ENCODE measurements at places on chromosomes 3 and 15. TPM values are rescaled to one million over a fixed set of nuclear protein-coding genes. Genes with fewer than 3 reads are reported as not detected.

- DNase-seq, result no peak
Measured at GRCh38 chr3:195806916-195807231, 4.9 kb downstream of the MUC4 start.

DNA sequence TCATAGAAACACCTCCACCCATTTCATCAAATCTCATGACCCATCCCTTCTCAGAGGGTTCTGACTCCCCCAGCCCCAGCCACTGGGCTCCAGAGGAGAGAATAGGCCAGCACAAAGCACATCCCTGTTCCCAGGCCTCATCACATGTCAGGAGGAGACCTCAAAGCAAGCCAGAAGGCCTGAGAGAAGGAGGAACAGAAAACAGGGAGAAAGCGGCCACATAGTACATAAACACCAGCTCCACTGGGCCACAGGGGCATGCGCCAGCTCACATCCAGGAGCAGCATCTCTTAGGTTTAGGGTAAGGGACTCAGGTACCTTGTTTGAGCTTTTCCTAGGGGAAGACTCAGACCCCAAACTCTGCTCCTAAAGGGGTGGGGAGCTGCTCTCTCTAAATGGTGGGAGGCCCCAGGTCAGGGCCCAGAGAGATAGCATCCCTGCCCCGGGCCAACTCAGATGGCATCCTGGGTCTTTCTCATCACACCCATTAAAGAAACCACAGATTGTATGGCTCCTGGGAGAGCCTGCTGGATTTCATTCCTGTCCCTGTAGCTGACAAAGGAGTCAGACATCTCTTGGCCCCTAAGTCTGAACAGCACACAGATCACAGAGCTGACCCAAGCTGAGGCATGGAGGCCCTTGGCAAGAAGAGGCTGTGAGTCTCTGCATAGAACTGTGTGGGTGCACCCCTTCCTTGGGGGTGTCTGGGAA is 2.5 kb downstream of the SHF start:
- DNase-seq, result no peak

- no peak for DNase-seq
Measured at GRCh38 chr3:40763807-40764206, 239.0 kb downstream of the ZNF621 start.

DNA sequence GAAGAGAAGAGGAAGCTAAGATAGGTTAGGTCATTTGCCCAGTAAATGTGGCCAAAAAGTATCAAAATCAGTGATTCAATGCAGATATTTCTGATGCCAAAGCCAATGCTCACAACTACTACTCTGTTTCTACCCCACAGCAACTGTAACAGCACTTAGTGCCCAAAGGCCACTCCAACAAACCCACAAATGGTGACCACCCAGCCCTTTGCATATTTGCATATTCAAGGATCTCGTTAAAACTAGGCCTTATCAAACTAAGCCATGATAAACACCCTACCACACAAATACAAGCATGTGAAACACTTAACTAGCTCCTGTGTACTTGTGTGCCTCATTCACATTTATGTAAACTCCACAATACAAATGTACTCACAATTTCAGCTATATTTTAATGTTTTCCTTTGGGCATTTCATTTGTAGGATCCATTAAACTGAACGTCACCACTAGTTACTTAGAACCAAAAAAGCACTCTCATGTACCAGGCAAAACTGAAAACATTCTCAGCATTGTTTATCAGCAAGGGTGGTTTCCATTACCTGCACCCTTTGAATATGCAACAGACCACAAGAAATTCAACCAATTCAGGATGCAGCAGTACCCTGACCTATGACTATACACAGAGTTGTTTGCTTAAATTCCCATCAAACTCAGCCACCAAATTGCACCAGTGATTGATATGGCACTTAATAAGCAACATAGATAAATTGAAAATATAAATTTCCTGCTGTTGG is 111.2 kb upstream of the STT3B start:
- no peak for DNase-seq

DNA sequence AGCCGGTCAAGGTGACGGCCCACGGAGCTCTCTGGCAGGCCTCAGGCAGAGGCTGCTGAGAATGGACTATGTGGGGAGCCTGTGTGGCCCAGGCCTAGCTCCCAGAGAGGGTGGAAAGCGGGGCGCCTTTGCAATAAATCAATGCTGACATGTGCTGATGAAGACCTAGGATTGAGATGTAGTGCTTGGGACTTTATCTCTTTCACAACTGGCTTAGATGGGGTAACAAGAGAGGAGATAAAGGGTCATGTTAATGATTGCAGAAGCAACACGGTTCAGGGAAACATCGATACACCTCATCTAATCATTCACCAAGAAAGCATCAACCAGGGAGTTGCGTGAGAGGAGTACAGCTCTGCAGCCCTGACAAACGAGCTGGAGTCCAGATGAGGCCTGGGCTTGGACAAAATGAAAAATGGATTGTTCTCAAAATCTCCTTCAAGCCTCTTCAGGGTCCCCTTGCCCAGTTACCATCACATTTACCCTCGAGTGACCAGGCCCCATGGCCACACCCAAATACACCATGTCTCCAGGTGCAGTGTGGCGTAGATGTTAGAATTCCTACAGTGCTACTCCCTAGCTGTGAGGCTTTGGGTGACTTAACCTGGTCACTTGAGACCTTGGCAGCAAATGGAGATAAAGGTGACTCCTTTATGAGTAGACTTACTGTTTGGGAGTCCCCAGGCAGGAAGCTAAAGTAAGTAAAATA is 146.4 kb upstream of the LIPC start:
- DNase-seq, result no peak

DNA sequence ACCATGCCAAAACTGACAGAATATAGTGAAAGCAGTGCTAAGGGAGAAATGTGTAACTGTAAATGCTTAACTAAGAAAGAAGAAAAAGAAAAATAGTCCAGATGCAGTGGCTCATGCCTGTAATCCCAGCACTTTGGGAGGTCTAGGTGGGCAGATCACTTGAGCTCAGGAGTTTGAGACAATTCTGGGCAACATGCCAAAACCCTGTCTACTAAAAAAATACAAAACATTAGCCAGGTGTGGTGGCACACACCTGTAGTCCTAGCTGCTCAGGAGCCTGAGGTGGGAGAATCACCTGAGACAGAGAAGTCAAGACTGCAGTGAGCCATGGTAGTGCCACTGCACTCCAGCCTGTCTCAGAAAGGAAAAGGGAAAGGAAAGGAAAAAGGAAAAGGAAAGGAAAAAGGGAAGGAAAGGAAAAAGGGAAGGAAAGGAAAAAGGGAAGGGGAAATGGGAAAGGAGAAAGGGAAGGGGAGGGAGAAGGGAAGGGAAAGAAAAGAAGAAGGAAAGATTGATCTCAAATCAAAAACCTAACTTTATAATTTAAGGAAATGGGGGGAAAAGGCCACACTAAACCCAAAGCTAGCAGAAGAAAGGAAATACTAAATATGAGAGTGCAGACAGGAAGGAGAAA is 20.3 kb downstream of the C3orf33 start:
- DNase-seq, result no peak

DNA sequence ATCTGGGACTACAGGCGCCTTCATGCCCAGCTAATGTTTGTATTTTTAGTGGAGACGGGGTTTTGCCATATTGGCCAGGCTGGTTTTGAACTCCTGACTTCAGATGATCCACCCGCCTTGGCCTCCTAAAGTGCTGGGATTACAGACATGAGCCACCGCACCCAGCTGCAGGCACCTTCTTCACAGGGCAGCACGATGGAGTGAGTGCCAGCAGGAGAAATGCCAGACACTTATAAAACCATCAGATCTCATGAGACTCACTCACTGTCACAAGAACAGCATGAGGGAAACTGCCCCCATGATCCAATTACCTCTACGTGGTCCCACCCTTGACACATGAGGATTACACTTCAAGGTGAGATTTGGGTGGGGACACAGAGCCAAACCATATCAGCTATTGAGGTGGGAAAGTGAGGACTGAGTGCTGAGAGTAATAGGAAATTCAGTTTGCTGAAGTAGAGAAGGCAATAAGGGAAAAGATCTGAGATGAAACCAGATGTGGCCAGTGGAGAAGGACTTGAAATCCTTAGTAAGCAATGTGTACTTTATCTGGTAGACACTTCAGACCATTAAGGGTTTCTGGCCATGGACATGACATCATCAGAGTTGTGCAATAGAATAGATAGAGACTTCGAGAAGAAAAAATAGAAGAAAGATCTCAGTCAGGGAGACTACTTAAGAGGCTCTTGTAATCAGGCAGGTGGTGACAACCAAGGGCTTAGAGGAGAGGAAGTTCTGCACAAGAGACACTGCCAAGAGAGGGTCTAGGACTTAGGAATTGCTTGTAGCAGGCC is 18.1 kb upstream of the ATP13A5 start:
- no peak for DNase-seq

GRCh38 chr15:63301088-63301487 is 23.7 kb downstream of the APH1B start:
- no peak for DNase-seq

GRCh38 chr15:62779036-62779770 is 263.3 kb upstream of the TPM1 start:
- peak; percentile 78 for DNase-seq

DNA sequence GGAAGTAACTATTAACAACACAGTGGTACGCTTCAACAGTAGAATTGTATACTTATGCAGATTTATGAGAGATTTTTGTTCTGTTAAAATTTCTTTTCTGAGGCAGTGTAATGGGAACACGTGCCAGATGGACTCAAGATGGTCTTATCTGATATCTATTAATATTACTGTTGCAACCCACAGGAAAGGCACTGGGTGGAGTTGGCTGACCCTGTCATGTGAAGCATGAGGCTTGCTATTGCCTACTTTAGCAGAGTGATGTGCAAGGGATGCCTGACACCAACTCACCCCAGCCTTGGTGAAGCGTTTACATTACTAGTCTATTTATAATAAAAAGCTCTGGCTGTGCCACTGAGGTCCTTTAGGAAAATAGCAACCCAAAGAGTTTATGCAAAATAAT is 19.8 kb upstream of the ARNT2 start:
- no peak for DNase-seq

DNA sequence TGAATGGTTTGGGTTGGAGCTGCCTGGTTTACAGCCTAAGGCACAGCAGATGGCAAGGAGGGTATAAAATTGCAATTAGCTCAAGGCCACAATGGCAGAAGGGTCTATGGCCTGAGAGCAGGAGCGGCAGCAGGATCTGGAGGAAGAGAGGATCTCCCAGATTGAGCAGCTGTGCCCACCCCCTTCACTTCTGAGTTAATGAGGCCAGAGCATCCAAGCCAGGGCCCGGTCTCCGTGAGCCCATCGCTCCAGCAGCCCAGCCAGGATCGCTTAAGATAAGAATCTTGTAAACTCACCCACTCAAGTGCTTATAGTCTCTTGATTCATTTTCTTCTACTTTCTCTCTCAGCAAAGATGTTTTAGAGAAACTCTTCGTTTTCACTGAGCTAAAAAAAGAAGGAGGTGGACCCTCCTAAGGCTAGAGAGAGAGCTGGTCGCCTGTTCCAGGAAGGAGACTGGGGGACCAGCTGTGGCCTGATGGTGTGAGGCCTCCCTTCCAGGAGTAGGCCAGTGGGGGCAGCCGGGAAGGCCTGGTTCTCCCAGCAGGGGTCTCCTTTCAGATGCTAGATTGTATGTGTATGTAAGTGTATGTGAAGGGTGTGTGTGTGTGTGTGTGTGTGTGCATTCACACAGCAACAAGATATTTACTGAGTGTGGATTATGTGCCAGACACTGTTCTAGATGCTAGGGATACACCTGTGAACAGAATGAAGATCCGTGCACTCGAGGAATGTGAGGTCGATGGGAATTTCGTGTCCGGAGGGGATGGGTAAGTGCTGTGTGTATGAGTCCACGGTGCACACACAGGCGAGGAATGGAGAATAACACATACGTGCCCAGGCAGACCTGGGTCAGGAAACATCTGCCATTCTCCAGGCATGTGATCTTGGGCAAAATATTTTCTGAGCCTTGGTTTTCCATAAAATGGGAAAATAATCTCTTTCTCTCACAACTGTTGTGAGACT is 18.6 kb downstream of the MAGEF1 start:
- no peak for DNase-seq

Gene NDN
- total RNA-seq, result 40.1 TPM

Gene HTR3D
- not detected for total RNA-seq

Gene MUC13
- total RNA-seq, result not detected

Gene CSPG4
- 12.4 TPM for total RNA-seq

Gene UROC1
- total RNA-seq, result not detected

Gene PLSCR4
- 2.8 TPM for total RNA-seq

Gene SNTN
- total RNA-seq, result not detected

Gene SATB1
- total RNA-seq, result 5.3 TPM

Gene SEC11A
- total RNA-seq, result 62.4 TPM

Gene CCDC191
- total RNA-seq, result 0.83 TPM
